ENCODE measurements at places on chromosomes 7 and 10. TPM values are rescaled to one million over a fixed set of nuclear protein-coding genes. Genes with fewer than 3 reads are reported as not detected.

CLDN3 gene
- 34.8 TPM for total RNA-seq

- no peak overlapping the region for H3K27ac ChIP-seq
- no peaks in the 10 kb centered on the region for H3K36me3 ChIP-seq
- H3K4me3 ChIP-seq: no peak overlapping the region
- DNase-seq: no peak
- H3K4me1 ChIP-seq: peaks cover 16% of the 10 kb centered on the region
- peaks cover 18% of the 10 kb centered on the region for H3K27me3 ChIP-seq
These were observed 12.7 kb downstream of the CHN2 start for GRCh38 chr7:29207162-29207801.

- peaks cover 27% of the 10 kb centered on the region for H3K4me1 ChIP-seq
- no peak overlapping the region for H3K27ac ChIP-seq
- no peak overlapping the region for H3K4me3 ChIP-seq
- peaks cover 10% of the 10 kb centered on the region for H3K27me3 ChIP-seq
These were observed 55.6 kb upstream of the SHH start for GRCh38 chr7:155867734-155868400.

DNA sequence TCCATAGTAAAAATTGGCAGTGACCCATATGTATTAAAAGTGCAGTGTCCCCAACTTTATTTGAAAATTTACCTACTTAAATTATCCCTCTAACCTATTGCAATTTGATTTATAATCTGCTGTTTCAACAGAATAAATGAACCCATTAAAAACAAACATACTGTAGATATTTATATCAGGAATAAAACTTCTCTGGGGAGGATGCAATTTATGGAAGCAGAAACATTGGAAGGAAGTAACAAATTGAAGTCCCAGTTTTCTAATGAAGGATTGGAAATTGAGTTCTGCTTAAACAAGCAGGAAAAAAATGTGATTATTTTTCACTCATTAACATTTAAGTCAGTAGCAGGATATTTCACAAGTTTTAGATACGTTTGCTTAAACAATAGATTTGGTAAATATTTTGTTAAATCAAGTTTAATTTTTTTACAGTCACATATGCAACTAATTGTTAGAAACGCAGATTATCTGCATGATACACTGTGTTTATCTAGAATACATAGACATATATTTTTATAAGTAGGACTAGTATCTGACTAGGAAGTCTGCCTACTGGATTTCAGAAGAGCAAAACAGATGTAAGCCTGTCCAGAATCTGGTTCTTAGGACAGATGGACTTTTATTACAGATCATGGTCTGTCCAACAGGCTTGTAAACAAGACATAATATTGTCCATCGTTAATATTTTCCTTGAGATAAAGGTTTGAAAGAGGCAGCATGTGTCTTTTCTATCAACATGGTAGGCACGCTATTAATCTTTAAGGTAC is 5.3 kb downstream of the AGMO start:
- H3K4me3 ChIP-seq: no peak overlapping the region
- no peak overlapping the region for H3K27ac ChIP-seq

GRCh38 chr10:127344346-127344745 is 148.0 kb upstream of the INSYN2A start:
- no peak overlapping the region for H3K4me3 ChIP-seq
- H3K36me3 ChIP-seq: peaks cover 8% of the 10 kb centered on the region
- no peak overlapping the region for H3K27ac ChIP-seq
- H3K4me1 ChIP-seq: peaks cover 35% of the 10 kb centered on the region

All from WTC11 (cell line).